PC-9 (cell line): ENCODE measurements at places on chromosomes 6 and 20.

DNA sequence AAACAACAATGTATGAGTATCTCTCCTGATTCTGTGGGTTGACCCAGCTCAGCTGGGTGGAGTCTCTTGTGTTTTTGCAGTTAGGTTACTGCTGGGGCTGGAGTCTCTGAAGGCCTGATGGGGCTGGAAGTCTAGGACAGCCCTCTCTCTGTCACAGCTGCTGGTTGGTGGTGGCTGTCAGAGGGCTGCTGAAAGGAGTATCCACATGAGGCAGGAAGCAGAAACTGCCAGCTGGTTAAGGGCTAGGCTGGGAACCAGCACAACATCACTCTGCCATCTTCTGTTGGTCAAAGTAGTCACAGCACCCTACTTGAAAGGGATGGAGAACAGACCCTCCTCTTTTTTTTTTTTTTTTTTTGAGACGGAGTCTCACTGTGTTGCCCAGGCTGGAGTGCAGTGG lies 10.0 kb upstream of the PACSIN1 start:
- no peaks in the 10 kb centered on the region for H3K27me3 ChIP-seq
- H3K4me3 ChIP-seq: no peak overlapping the region
- H3K36me3 ChIP-seq: no peaks in the 10 kb centered on the region
- no peak overlapping the region for H3K27ac ChIP-seq

DNA sequence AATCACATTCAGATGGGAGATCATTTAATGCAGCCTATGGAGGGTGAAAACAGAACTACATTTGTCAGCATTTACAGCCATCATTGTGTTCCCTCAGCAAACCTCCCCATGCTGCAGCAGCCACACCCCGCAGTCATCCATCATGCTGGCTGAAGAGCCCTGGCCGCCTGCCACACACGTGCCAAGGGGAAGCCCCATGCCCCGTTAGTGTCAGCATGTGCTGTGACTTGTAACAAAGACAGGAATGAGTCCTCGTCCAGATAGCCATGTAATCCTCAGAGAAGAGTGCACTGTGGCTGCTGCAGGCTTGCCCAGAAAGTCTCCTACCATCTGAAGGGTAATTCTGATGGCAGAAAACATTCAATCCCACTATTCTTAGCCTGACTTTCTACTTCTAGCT lies 1097.8 kb downstream of the KIF16B start:
- no peak overlapping the region for H3K4me3 ChIP-seq
- H3K36me3 ChIP-seq: no peaks in the 10 kb centered on the region
- no peaks in the 10 kb centered on the region for H3K27me3 ChIP-seq
- DNase-seq: peak; percentile 31

- no peaks in the 10 kb centered on the region for H3K27me3 ChIP-seq
- H3K4me3 ChIP-seq: peak within 1 kb of the TSS; percentile 75
- DNase-seq: peak; percentile 61
- no peaks in the 10 kb centered on the region for H3K36me3 ChIP-seq
- H3K27ac ChIP-seq: peak within 1 kb of the TSS; percentile 88
- peaks cover 23% of the 10 kb centered on the region for H3K4me1 ChIP-seq
These were observed at the start of gene RGL2 for GRCh38 chr6:33298773-33299236. RGL2 (minus strand) TSS chr6:33298942; CDS start chr6:33298610, 332 bp downstream.

DNA sequence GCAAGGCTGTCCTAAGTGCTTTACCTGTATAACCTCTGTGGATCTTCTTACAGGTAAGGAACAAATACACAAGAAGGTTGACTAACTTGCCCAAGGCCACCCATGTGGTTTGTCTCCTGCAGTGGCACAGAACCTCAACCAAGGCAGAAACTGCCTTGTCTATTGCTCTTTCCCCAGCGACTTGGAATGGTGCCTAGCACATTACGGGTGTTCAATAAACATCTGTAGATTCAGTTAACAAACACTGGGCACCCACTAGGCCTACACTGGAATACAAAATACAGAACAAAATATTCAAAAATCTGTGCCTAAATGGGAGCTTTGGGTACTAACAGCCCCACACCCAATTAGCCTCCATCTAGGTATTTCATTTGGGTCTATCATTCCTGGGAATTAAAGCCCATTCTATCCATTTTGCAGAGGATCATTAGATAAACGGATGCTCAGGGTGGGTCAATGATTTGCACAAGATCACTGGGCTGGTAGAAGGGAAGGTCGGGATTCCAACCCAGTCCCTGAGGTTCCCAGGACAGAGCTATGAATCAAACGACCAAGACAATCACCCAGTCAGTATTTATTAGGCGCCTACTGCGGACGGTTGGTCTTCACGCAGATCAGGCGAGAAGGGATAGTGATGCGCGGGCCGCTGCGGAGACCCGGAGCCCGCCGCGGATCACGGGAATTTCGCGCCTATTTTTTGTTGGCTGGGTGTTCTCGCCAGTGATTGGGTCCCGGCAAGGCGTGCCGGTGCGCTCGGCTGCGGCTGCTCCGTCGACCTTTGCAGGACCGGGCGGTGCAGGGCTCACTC lies at the start of gene STK35:
Gene STK35, plus strand, starts transcription at position 771 of the 808 bp plus-strand sequence. CDS start 55 bp downstream, outside the sequence.
- H3K36me3 ChIP-seq: peaks cover 3% of the 10 kb centered on the region; the same call in 1 of the 2 replicates
- H3K27ac ChIP-seq: peak within 1 kb of the TSS; percentile 97
- peaks cover 30% of the 10 kb centered on the region for H3K4me1 ChIP-seq

DNA sequence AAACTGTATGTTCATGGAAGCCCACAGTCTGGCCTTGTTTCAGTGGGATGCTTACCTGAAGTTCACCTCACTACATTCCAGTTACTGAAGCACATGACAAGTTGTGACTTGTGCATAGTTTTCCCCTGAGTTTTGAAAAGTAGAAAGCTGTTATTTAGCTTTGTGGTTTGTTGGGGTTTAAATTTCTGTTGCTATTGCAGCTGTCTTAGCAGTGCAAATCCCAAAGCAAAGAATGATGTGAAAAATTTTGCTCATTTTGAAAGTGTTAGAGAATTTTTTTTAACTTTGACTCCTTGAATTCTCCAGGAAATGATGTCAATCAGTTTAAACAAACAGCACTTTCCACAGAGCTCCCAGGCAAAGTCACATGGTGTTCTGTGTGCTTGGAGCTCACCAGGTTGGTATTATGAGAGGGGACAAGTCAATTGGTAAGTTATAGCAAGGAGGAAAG lies 268.4 kb downstream of the ADGRG6 start:
- no peaks in the 10 kb centered on the region for H3K36me3 ChIP-seq

GRCh38 chr20:38673725-38674091 lies 50.6 kb upstream of the SLC32A1 start:
- H3K4me1 ChIP-seq: no peaks in the 10 kb centered on the region
- DNase-seq: no peak
- H3K36me3 ChIP-seq: no peaks in the 10 kb centered on the region
- H3K27ac ChIP-seq: no peak overlapping the region

DNA sequence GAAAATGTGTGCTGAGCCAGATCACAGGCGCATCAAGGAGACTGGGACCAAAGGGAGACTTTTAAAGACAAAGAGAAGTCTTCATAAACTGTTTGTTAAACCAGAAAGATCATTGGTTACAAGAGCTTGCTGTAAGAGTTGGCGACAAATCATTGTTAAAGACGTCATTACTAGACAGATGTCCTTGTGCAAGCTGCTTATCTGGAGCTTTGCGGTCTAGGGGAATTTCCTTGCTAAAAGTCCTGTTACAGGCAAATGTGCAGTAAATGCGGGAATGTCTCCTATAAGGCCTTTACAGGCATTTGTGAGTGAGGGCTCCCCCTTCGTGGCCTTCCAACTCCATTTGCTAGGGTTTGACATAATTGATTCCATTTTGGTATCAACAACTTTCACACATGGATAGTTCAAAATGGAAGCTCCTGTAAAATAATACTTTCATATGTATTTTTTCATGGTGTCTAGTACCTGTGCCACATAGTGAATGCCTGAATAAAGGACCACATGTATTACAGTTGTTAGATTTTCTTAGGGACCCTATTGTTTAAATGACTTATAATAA lies 362.4 kb downstream of the UTRN start:
- H3K27me3 ChIP-seq: no peaks in the 10 kb centered on the region
- no peak overlapping the region for H3K4me3 ChIP-seq
- H3K4me1 ChIP-seq: no peaks in the 10 kb centered on the region
- DNase-seq: no peak
- no peaks in the 10 kb centered on the region for H3K36me3 ChIP-seq

DNA sequence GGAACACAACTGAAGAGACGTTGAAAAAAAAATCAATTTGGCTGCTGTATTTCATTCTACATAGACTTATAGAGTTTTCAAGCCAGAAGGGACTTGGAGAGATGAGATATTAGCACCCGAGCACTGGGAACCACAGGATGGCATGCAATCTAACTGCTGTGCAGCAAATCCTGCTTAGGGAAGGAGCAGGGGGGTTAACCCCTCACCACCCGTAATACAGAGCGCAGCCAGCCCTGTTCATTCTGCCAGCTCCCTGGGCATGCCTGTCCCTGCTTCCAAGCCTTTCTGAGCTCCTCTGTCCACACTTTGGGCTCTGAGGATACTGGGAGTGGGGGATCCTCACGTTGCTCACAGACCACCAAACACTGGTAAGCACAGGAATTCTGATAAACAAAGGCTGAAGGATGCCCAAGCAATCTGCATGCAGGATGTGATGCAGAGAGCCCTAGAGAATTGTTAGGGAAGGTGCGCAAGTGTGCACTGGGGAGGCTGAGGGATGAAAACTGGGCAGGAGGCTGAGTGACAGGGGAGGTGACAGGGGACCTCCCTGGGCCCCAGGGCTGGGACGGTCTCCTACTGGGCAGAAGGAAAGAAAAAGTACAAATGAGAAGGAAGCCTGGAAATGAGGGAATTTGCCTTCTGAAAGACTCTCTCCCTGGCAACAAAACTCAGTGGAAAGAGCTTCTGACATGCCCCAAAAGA lies 34.0 kb downstream of the CPNE5 start:
- H3K27me3 ChIP-seq: no peaks in the 10 kb centered on the region
- H3K27ac ChIP-seq: no peak overlapping the region
- DNase-seq: no peak

GRCh38 chr20:37244572-37244957 lies 17.0 kb downstream of the GHRH start:
- no peak overlapping the region for H3K27ac ChIP-seq
- no peaks in the 10 kb centered on the region for H3K4me1 ChIP-seq
- H3K4me3 ChIP-seq: no peak overlapping the region
- 0 out of 2 replicates have a peak, but pooled peaks cover 9% of the 10 kb centered on the region for H3K36me3 ChIP-seq
- no peaks in the 10 kb centered on the region for H3K27me3 ChIP-seq

DNA sequence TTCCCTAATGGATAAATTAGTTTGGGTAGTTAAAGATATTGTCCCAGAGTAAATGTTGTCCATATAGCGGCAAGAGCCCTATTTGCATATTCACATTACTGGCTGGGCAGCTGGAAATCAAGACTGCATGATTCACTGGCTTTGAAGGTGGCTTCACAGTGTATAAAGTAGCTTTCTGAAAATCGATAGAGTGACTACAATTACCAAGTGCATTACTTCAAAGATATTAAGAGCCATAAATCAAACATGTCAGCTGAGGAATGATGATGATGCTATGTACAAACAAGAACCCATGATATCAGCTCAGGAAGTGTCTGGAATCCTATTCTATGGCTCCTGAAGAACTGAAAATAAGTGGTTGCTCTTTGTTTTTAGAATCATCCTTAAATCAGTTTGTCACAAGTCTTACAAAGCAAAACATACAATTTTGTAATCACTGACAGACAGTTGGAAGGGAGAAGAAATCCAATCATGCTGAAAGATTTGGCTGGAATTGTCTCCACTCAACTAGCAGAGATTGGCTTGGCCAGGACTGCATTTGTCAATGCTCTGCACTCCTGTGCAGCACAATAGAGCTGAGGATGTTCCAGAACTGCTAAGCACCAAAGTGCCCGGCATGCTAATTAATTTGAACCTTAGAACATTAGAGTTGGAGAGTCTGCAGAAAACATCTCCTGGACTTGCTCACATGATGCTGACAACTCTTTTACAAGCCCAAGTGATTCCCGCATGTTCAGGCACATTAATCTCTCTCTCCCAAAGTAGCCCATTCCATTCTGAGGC lies 77.9 kb upstream of the B3GAT2 start:
- no peak overlapping the region for H3K4me3 ChIP-seq
- DNase-seq: no peak
- no peak overlapping the region for H3K27ac ChIP-seq
- H3K27me3 ChIP-seq: 0 out of 2 replicates have a peak, but pooled peaks cover under 1% of the 10 kb centered on the region

- no peak within 1 kb of the TSS for H3K27ac ChIP-seq
- peak; percentile 72 for DNase-seq
- peaks cover 21% of the 10 kb centered on the region for H3K4me1 ChIP-seq
- H3K4me3 ChIP-seq: peak within 1 kb of the TSS; percentile 57
These were observed at the start of gene MICA for GRCh38 chr6:31403283-31404060. MICA (plus strand) TSS chr6:31403595; CDS start chr6:31403633, 38 bp downstream.

DNA sequence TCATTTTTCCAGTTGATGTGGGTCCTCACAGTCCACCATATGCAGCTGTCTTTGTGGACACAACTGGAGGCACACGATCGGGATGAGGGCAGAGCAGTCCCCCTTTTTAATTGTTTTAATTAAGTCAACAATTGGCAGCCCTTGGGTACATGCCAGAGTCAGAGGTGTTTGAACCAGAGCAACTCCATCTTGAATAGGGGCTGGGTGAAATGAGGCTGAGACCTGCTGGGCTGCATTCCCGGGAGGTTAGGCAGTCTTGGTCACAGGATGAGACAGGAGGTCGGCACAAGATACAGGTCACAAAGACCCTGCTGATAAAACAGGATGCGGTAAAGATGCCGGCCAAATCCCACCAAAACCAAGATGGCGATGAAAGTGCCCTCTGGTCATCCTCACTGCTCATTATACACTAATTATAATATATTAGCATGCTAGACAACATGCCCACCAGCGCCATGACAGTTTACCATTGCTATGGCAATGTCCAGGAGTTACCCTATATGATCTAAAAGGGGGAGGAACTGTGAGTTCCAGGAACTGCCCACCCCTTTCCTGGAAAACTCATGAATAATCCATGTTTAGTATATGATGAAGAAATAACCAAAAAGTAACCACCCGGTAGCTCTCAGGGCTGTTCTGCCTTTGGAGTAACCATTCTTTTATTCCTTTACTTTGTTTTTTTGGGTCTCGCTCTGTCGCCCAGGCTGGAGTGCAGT lies 31.8 kb upstream of the BLCAP start:
- no peaks in the 10 kb centered on the region for H3K4me1 ChIP-seq
- peaks cover 7% of the 10 kb centered on the region; the same call in 1 of the 2 replicates for H3K27me3 ChIP-seq
- H3K4me3 ChIP-seq: no peak overlapping the region
- no peak overlapping the region for H3K27ac ChIP-seq

DNA sequence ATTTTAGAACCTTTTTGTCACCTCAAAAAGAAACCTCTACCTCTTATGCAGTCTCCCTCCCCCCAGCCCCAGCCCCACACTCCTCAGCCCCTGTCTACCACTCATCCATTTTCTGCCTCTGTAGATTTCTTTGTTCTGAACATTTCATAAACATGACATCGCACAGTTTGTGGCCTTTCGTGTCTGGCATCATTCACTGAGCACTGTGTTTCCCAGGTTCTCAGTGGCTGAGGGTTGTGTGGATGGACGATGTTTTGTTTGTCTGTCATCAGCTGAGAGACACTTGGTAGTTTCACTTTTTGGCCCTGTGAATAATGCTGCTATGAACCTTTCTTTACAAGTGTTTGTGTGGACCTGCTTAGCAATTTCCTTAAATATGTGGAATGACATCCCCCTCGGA lies 64.5 kb downstream of the FAM120B start:
- no peak overlapping the region for H3K4me3 ChIP-seq
- DNase-seq: no peak
- H3K36me3 ChIP-seq: no peaks in the 10 kb centered on the region; the same call in 1 of the 2 replicates
- peaks cover 8% of the 10 kb centered on the region for H3K4me1 ChIP-seq
- no peaks in the 10 kb centered on the region for H3K27me3 ChIP-seq
- H3K27ac ChIP-seq: no peak overlapping the region

GRCh38 chr6:121158438-121158837 lies 175.8 kb downstream of the TBC1D32 start:
- H3K4me3 ChIP-seq: no peak overlapping the region
- H3K27ac ChIP-seq: no peak overlapping the region
- DNase-seq: no peak
- no peaks in the 10 kb centered on the region for H3K4me1 ChIP-seq
- H3K36me3 ChIP-seq: no peaks in the 10 kb centered on the region
- H3K27me3 ChIP-seq: no peaks in the 10 kb centered on the region

- H3K36me3 ChIP-seq: no peaks in the 10 kb centered on the region
These were observed 62.8 kb upstream of the KCNQ5 start for GRCh38 chr6:72559067-72559466.
